ENCODE measurements at places on chromosomes 13 and 19. TPM values are rescaled to one million over a fixed set of nuclear protein-coding genes. Genes with fewer than 3 reads are reported as not detected.

- no peak for DNase-seq
These were observed 5.1 kb downstream of the KMT2B start for GRCh38 chr19:35722897-35723296.

SBK2 gene
- not detected for polyA plus RNA-seq

DNA sequence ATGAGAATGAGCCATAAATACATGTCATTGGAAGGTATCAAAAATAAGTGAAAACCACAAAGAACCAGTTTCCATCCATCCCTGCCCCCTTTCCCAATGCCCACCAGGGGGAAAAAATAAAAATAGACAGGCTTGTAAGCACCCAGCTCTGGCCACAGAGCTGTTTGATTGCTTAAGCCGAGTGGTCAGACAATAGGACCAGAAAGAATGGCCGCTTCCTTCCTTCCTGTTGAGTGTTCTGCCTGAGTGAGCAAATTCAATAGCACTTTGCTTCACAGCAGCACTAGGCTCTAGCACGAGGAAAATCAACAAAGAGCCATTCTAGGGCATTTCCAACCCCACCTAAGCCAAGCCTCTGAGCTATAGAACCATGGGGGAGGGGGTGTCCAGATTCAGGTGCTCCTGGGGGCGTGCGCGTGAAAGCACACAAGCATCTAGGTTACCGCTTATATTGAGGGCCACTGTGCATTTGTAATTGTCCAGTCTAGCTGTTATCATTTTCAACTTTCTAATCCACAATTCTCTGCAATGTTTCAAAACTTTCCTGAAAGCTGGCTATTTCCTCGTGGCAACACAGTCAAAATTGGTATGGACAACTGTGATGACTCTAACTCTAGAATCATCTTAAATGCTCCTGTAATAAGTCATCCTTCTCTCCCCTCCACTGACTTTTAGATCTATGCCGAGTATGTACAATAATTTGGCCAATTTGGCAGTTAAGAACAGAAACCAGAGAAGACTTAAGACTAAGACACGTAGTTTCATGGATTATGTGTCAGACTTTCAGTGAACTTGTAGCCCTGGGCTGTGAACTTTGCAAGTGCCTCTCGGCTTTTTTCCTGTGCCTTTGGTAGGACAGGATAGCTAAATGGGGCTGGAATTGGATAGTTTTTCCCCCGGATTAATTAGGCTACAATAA, 64.3 kb downstream of the SPRY2 start:
- DNase-seq, result peak; percentile 45

LILRA1 gene
- 0.43 TPM for polyA plus RNA-seq

DNA sequence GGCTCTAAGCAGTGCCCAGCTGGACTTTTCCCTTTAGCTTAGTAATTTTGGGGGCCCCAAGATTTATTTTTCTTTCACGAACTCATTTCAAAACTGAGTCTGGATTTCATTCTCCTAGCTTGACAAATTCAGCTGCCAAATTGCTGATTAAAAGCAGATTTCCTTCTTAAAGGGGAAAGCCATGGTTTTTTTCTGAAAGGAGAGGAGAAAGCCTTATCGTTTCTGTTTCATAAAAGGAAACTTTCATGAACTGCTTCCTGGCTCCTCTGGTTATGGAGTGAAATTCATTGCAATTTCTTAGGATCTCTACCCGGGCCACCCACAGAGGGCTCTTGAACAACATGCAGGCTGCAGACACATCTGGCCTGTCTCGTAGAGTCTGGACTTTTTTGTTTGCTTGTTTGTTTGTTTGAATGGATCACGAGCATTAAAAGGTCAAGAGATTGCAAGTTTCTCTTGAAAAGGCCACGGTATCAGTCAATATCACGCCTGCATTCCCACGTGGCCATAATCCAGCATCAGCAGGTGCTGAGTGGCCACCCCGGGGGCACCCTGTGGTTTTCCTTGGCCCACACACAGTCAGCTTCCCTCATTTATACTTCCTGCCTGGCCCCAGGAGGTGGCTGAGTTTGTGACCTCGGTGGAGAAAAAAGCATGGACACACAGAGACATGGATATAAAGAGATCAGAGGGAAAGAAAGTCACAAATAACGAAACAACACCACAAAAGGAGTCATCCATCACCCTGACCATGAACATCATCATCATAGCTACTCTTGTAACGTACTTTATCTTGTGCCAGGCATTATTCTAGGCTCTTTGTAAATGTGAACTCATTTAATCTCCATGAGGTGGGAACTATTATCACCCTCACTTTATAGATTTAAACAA, 10.5 kb upstream of the KLK4 start:
- no peak for DNase-seq

ZNF132 gene
- 2.9 TPM for polyA plus RNA-seq

GRCh38 chr13:71460211-71460610, 406.8 kb downstream of the DACH1 start:
- no peak for DNase-seq

TEX101 gene
- polyA plus RNA-seq, result not detected

DNA sequence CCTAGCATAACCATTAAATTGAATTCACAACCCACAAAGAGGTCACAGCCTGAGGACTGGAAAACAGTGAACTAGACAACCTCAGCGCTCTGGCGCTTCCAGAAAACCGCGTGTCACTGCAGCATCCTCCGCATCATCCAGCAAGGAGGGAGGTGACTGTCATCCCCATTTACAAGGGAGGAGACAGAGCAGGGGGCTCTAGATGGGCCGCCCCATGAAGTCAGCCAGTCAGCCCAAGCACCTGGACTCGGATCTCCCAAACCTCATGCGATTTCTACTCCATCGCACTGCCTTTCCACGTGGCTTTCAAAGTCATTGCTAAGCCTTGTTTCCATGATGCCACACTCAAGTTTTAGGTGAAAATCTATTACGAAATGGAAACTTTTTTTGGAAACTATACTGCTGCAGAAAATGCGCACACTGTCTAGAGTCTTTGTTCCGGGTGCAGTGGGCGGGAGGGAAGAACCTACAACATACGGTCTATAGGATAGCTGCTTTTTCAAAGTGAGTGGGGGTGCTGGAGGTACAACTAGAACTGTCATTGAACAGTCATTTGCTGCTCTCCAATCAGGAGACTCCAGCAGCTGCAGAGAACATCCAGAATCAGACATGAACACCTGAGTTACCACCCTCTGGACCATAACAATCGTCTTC, 2.8 kb downstream of the AP3D1 start:
- no peak for DNase-seq

DNA sequence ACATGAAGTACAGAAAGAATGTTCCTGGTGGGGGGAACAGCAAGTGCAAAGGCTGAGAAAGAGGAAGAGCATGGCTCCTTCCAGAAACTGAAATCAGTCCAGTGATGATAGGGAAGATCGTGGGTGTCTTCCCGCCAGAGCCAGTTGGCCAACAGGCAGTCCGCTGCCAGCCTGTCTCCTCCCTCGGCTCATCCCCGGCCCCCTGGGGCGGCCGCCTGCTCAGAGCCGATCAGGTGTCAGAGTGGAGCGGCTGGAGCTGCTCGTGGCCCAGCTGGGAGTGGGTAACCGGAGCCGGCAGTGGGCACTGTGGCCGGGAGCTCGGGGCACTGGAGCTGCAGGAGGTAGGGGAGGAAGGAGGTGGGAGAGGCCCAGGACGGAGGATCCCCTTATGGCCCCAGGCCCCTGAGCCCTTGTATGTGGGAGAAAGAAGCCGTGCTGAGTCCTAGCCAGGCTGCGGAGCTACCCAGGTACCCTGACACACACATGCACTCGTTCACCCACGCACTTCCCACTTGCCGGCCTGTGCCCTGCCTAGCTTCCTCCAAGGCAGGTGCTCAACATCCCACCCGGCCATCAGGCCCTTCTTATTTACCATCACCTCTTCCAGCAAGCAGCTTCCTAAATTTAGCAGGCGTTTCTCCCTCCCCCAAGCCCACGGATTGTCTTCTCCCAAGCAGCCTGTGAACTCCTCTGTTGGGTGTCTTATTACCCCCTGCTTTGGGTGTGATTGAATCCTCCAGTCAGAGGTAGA, 1.7 kb downstream of the ANKRD24 start:
- no peak for DNase-seq

ZNF77 gene
- 2.4 TPM for polyA plus RNA-seq

DNA sequence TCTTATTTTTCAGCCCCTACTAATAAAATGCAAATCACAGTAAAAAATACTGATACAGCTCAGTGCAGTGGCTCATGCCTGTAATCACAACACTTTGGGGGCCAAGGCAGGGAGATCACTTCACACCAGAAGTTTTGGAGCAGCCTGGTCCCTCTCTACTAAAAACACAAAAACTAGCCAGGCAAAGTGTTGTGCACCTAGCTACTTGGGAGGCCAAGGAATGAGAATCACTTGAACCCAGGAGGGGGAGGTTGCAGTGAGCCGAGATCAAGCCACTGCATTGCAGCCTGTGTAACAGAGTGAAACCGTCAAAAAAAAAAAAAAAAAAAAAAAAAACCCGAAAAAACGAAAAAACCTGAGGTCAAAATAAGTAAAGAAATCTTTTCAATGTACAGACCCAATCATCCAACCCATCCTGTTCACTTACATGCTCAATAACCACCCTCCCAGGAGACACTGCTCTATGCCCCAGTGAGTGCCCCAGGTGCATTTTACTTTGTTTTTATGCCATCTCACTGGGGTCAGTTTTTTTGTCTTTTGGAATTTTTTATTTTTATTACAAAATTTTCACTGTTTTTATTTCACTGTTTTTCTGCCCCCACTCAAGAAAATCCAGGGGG, 107.0 kb downstream of the ZNF486 start:
- DNase-seq, result no peak

PTGER1 gene
- polyA plus RNA-seq, result 14.3 TPM

GRCh38 chr13:50846861-50847475, 3.5 kb upstream of the DLEU7 start:
- no peak for DNase-seq

Measured in kidney (tissue), 22 donors.